ENCODE measurements at places on chromosomes 2 and 18. TPM values are rescaled to one million over a fixed set of nuclear protein-coding genes. Genes with fewer than 3 reads are reported as not detected.

The TRIM43 gene
- total RNA-seq, result not detected

The DCDC2C gene
- total RNA-seq, result 1.6 TPM

The DPYSL5 gene
- 40.3 TPM for total RNA-seq

The HK2 gene
- 37.9 TPM for total RNA-seq

The COL4A3 gene
- total RNA-seq, result 15.6 TPM

The HDLBP gene
- total RNA-seq, result 458 TPM

The TRABD2A gene
- total RNA-seq, result 0.77 TPM

The TIA1 gene
- total RNA-seq, result 543 TPM

The TUBA3E gene
- total RNA-seq, result not detected

The MC4R gene
- total RNA-seq, result 1.2 TPM

The CENPA gene
- 2.4 TPM for total RNA-seq

The VWC2L gene
- total RNA-seq, result 11.5 TPM

The NCKAP5 gene
- total RNA-seq, result 58.8 TPM

The HNMT gene
- total RNA-seq, result 29.9 TPM

The POTEC gene
- not detected for total RNA-seq

The FABP1 gene
- not detected for total RNA-seq

The UNC80 gene
- 54.2 TPM for total RNA-seq

The BCL11A gene
- total RNA-seq, result 29.0 TPM

The CCT4 gene
- total RNA-seq, result 122 TPM

The MOGAT1 gene
- not detected for total RNA-seq

The MTLN gene
- 18.3 TPM for total RNA-seq

The ALLC gene
- 0.77 TPM for total RNA-seq
